A172 (cell line): ENCODE measurements at places on chromosomes 6 and 20. TPM values are rescaled to one million over a fixed set of nuclear protein-coding genes. Genes with fewer than 3 reads are reported as not detected.
A peak's percentile ranks its signal among the peaks of the same experiment; 100 is the strongest.

DNA sequence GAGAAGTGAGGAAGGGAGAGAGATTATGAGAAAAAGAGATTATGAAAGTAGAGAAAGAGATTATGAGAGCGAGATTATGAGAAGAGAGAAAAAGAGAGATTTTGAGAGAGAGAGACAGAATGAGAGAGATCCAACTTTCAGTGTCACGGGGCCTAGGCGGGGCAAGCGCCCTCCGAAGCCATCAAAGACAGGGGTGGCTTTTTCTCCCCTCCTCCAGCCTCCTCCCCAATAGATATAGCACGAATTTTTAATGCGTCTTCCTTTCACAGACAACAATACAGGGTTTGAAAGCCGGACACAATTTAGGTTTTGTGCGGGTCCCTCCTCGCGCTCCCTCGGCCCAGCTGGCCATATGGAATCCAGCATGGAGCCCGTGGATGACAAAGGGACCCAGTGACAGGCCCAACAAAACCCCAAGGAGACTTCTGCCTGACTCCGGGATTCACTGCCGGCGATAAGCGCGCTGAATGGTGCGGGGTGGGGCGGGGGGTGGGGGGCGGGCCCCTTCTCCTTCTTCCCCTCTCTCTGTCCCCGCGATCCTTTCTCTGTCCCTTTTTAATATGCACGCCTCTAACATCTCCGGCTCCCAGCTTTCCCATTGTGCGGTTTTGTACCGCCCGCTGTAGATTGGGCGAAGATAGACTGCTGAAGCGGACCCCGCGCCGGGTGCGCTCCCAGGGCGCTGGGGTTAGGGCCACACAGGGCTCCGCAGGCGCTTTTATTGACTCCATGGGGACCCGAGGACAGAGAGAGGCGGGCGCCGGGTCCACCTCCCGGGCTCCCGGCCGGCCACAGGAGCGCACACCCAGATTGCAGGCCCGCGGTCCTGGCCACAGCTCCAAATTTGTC is 5.4 kb downstream of the NKX2-2 start:
- no peak for DNase-seq

DNA sequence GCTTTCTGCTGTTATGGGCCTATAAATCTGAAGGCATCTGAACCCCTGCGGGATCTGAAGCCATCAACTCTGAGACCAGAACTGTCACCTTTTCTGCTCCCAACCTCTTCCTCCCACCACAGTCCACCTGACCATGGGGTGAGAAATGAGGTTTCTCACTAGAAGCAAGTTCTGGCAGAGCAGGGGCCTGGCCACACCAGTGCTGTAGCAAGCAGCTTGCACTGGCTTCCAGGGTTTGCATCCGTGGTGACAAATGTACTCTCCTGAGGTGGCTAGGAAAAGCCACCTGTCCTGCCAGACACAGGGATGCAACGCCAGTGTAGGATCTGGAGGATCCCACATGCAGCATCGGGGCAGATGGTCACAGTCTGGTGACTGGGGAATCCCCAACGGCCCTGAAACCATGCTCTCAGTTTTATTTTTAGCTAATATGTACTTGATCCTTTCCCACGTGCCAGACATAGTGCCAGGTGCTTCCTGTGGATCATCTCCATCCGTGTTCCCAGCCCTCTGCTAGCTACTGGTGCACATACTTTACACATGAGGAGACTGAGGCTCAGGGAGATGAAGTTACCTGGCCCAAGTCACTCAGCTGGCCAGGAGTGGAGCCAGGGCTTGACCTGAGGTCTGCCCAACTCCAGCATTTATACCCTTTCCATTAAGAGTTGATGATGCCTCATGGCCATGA is 122.1 kb upstream of the SPACA1 start:
- DNase-seq: no peak

- no peak for DNase-seq
Observed at GRCh38 chr6:136535880-136536650, 14.2 kb downstream of the MAP7 start.

DNA sequence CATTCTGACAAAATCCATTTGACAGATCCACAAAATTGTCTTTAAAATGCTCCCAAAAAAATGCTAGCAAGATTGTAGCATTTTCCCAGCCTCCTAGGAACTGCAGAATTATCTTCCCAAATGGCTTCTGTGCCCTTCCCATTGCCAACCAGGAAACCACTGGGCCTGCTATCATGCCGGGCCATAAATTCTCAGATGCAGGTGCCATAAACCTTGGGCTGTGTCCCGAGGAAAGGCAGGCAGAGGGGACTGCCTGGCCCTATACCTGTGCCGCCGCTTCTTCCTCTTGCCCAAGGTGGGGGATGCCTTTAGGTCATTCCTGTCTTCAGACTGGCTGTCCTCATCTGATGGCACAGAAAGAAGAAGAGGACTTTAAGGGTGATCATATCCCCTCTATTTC is 2.8 kb downstream of the VSX1 start:
- no peak for DNase-seq

GRCh38 chr6:3228046-3228671 is 706 bp upstream of the TUBB2B start:
- DNase-seq: no peak

DNA sequence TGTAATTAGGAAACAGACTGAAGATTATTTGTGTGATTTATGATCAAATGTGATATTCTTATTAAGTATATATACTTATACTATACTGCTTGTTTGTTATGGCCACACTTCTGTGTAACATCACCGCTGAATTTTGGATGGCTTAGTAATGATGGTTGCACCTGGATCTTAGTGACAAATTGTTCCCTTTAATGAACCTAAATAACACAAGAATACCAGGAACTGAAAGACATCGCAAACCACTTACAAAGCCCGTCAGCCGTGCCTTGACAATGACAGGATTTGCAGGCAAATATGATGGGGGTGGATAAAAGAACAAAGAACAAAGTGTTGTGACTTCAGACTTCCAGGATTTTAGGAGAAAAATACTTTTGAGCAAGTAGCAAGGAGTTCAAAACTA is 67.1 kb downstream of the LAMP5 start:
- no peak for DNase-seq

DNA sequence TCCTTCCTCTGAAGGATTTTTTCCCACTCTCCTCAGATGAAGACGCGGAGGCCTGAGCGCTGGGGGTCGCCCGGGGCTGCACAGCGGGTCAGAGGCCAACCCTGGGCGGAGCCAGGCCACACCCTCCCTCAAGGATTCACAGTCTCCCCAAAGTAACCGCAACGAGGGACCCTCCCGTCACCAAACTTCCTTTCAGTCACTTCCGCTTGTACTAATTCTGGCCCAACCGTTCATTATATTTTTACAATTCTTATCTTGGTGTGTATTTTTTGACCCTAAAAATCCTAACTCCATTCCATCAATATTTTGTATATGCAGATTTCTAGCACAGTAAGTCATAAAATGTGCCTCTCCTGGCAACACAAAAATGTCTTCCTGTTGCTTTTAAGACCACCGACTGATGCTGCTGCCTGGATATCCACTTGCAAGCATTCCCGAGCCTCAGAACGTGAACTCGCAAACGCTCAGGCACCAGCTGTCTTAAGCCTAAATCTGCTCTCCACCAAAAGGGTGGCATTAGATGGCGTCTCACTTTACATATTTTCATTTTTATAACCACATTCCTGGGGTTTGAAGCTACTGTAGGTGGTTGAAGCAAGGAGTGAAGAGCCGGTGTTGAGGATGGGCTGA is 128.0 kb downstream of the DLL1 start:
- no peak for DNase-seq

- DNase-seq: no peak
Observed at GRCh38 chr6:38714239-38715015, 684 bp upstream of the DNAH8 start.

DNA sequence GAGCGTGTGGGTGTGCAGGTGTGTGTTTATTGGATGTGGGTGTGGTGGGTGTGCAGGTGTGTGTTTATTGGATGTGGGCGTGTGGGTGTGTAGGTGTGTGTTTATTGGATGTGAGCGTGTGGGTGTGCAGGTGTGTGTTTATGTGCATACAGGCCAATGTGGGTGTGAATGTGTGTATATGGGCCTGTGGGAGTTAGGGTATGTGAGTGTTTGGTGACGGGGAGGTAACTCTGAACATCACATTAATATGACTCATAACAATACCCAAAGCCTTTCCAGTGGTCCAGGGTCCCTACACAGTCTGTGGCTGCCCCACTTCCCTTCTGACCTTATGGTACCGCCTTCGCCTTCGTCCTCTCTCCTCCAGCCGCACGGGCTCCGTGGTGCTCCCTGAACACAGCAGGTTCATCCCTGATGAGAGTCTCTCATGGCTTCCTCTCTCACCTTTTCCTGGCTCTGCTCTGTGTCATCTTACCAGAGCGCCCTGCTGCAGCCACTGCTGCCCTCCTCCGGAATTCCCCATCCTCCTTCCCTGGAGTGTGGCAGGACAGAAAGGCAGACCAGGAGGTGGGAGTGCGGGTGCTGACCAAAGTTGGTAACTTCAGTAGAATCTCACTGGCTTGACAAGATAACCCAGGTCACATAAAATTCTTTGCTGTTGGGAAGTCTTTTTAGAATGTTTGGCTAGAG is 80.0 kb downstream of the SLC2A10 start:
- no peak for DNase-seq

DNA sequence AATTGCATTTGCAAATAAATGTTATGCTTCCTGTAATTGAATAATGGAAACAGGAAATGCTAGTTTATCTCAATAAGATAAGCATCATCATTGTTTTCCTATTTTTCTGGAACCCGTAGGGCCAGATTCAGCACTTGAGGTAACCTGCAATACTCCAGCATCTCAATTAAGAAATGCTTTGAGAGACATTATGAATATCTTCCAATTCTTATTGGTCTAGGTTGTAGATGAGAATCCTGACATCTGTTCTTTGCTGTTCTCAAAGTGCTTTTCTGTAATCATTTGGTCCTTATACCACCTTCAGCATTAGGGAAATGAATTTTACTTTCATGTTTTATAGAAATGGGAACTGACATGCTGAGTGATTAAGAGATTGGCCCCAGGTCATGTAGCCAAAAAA is 428.3 kb downstream of the CBLN4 start:
- DNase-seq: no peak

DNA sequence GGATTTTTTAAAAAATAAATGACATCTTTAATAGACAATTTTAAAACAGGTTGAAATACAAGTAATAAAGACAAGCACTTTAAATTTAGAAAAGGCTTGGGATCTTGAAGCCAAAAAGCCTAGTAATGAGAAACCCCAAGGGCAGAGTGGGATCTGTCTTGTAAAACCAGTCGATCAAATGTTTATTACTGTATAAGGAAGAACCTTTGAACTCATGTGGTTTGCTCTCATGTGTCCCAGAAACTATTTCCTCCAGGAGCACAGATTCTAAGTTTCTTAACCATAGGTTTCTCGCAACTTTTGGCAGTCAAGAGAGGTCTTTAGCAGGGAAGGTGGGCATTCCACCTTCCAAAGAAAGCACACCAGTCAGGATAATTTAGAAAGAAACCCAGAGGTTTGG is 541.7 kb upstream of the BTBD3 start:
- no peak for DNase-seq

DNA sequence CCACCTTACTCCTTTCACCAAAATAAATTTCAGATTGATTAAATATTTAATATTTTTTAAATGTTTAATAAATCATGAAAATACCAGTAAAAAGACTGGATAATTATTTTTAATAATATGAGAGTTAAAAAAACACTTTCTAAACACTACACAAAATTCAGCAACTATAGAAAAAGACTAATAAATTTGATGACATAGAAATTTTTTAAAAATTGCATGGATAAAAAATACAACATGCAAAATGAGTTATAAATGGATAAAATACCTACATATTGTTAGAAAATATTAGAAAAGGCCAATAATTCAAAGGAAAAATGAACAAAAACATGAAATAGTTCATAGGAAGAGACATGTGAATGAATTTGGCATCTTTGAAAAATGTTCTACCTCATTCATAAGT is 101.0 kb upstream of the EDN1 start:
- DNase-seq: no peak

DNA sequence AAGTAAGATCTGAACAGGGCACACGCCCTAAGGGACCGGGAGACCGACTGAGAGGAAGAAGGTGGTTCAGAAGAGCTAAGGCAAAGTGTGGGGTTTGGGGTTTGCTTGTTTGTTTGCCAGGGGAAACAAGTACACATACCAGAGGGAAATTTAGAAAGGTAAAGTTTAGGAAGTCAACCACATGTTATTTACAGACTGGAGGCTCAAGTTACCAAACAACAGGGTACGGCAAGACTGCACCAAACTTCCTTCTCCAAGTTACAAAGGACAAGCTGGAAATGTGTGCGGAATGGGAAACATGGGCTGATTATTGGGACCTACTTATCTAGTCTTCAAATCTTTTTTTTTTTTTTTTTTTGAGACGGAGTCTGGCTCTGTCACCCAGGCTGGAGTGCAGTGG is 11.2 kb downstream of the PREP start:
- no peak for DNase-seq

DNA sequence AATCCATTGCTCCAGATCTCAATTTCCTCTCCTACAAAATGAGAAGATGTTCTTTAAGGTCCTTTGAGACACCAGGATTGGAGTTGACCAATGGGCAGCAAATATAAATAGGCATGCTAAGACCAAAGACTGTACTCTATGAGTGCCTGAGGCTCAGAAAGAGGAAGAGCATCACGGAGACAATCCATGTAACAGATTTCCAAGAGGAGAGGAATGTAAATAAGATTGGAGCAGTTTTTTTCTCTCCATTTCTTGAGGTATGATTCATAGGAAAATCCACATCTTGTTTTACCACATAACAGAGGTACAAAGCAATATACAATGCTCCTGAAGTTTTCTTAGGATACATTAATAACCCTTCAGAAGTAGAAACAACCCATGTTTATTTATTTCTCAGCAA is 109.8 kb downstream of the UBE3D start:
- peak; percentile 46 for DNase-seq

DNA sequence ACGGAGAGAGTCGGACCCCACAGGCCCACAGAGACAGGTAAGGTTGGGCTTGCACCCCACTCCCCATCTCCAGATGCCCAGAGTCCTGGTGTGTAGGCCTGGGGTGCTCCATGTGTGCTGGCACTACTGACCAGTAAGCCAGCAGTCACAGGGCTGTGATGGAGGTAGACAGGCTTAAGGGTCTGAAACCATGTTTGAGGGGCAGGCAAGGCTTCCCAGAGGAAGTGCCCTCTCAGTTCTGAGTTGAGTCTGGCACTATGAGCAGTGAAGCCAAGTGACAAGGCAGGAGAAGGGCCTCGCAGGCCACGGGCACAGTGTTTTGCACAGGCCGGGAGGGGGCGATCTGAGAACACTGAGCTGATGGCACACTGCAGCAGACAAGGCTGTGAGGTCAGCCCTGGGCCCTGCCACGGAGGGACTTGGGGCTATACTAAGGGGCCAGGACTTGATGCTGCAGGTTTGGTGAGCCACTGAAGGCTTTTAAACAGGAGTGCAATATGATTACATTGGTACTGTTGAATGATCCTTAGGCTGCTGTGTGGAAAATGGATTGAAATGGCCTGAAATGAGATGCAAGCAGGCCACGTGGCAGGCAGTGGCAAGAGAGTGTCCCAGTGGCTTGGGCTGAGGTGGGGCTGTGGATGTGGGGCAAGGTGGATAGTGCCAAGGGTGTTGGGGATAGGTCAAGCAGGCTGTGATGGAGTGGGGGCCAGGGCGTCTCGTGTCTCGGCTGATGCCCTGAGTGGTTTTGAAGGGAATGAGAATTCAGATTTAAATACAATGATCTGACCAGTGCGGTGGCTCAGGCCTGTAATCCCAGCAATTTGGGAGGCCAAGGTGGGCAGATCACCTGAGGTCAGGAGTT is 20.3 kb downstream of the TTBK1 start:
- DNase-seq: peak; percentile 54

ZNF311 gene
- total RNA-seq: 0.72 and 1.2 TPM in 2 replicates

GINS1 gene
- 42.6 and 48.4 TPM in 2 replicates for total RNA-seq

MYB gene
- 1.2 and 4.1 TPM in 2 replicates for total RNA-seq

PTP4A1 gene
- 13.5 and 14.4 TPM in 2 replicates for total RNA-seq

IPCEF1 gene
- total RNA-seq: 0.17 and 0.47 TPM in 2 replicates

CALHM4 gene
- not detected in 2 replicates for total RNA-seq
